Activated naive CD8-positive, alpha-beta T cell treated with anti-CD3 and anti-CD28 coated beads for 36 hours (primary cell): ENCODE measurements at places on chromosomes 2 and 18. TPM values are rescaled to one million over a fixed set of nuclear protein-coding genes. Genes with fewer than 3 reads are reported as not detected.

DNA sequence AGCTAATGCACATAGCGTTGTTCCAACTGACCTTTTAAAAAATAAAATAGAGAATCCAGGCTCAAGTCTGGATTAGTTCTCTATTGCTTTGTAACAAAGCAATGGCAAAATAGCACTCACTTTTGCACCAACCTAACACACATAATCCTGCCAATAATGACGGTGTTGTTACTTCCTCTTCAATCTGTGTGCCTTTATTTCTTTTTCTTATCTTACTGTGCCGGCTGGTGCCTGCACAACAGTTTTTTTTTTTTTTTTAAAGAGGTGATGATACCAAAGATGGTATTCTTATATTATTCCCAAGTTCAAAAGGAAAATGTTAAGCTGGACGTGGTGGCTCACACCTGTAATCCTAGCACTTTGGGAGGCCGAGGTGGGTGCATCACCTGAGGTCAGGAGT, 3.4 kb downstream of the PLB1 start:
- H3K27ac ChIP-seq, result no peak overlapping the region
- no peak for DNase-seq
- no peaks in the 10 kb centered on the region for H3K36me3 ChIP-seq
- H3K27me3 ChIP-seq, result no peaks in the 10 kb centered on the region
- no peak overlapping the region for H3K4me3 ChIP-seq

DNA sequence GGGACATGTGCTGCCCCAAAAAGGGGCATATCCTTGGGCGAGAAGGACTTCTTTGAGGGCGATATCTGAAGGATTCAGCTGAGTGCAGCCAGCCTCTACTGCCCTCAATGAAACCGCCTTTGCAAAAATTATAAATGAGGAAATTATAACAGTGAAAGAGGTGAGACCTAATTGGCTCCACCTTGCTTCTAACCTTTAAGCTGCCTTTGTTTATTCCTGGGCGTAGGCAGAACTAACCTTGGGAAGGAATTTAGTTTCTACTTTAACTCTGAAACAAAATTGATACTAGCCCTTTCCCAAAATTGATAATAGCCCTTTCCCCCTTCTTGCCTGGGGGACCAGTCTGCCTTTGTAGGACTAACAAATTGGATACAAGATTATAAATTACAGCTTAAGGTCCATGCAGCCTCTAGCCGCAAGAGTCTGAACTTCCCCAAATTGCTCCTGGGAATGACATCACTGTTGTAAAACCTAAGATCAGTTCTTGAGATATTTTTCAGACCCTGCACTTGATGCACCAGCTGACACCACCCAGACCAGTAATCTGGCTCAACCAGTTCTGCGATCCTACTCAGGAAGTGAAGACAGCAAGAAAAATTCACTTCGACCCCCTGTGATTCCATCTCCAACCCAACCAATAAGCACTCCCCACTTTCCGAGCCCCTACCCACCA, 36.0 kb upstream of the ASAP2 start:
- no peaks in the 10 kb centered on the region for H3K36me3 ChIP-seq
- peaks cover 18% of the 10 kb centered on the region for H3K27me3 ChIP-seq
- H3K4me3 ChIP-seq, result no peak overlapping the region
- DNase-seq, result no peak

GRCh38 chr2:226796012-226796839, 3.4 kb downstream of the IRS1 start:
- H3K27me3 ChIP-seq, result no peaks in the 10 kb centered on the region
- no peak overlapping the region for H3K4me3 ChIP-seq
- H3K4me1 ChIP-seq, result peaks cover 49% of the 10 kb centered on the region
- H3K27ac ChIP-seq, result no peak overlapping the region

The HJURP gene
- 68.4 TPM for total RNA-seq

DNA sequence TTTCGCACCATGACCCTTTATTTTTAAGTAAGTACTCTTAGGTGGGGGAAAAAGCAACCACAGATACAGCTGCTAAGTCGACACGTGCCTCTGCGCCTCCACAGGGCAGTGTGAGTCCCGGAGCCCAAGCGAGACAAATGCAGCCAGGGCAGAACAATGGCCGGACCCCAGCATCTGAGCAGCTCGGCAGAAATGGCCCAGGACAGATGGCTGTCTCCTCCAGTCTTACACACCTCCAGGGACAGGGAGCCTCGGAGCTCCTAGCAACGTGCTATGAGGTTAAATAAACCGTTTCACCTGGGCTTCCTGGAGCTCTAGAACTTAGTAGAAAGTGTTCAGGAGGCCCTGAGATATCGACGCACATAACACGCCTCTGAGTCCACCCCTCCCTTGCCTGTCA, 47.3 kb upstream of the SALL3 start:
- peaks cover 16% of the 10 kb centered on the region for H3K27me3 ChIP-seq
- no peaks in the 10 kb centered on the region for H3K36me3 ChIP-seq
- no peak overlapping the region for H3K4me3 ChIP-seq
- no peak overlapping the region for H3K27ac ChIP-seq
- H3K4me1 ChIP-seq, result peaks cover 1% of the 10 kb centered on the region
- no peak for DNase-seq

DNA sequence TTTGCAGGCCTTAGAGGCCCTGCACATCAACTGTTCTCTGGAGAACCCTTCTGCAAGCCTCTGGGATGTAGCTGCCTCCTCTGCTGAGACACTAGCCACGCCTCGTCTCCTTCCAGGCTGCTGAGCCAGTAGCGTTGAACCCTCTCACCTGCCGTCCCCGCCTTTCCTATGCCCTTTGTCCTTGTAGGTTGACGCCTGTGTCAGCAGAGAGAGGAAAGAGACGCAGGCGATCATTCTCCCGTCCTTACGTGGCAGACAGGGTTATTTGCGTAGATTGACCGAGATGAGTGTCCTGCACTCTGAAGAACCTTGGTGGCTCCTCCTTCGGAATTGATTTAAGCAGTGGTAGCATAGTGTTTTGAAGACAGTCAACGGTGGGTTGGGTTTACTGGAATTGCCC, 27.8 kb downstream of the ID2 start:
- no peak overlapping the region for H3K27ac ChIP-seq
- no peak for DNase-seq
- H3K27me3 ChIP-seq, result peaks cover 6% of the 10 kb centered on the region
- H3K36me3 ChIP-seq, result no peaks in the 10 kb centered on the region
- no peak overlapping the region for H3K4me3 ChIP-seq

The CABYR gene
- 1.6 TPM for total RNA-seq

The PLCD4 gene
- not detected for total RNA-seq

GRCh38 chr2:240985881-240986786, 12.3 kb upstream of the SNED1 start:
- no peaks in the 10 kb centered on the region for H3K36me3 ChIP-seq
- DNase-seq, result no peak
- no peak overlapping the region for H3K27ac ChIP-seq
- no peaks in the 10 kb centered on the region for H3K27me3 ChIP-seq
- no peaks in the 10 kb centered on the region for H3K4me1 ChIP-seq

- no peaks in the 10 kb centered on the region for H3K4me1 ChIP-seq
- H3K36me3 ChIP-seq, result peaks cover 2% of the 10 kb centered on the region
Observed at GRCh38 chr18:26479681-26480079, 68.7 kb downstream of the KCTD1 start.

- H3K36me3 ChIP-seq, result no peaks in the 10 kb centered on the region
- H3K27me3 ChIP-seq, result no peaks in the 10 kb centered on the region
- H3K27ac ChIP-seq, result no peak overlapping the region
- DNase-seq, result no peak
Observed at GRCh38 chr2:71486881-71487640, 33.7 kb downstream of the DYSF start.

The GPAT2 gene
- total RNA-seq, result 36.3 TPM

DNA sequence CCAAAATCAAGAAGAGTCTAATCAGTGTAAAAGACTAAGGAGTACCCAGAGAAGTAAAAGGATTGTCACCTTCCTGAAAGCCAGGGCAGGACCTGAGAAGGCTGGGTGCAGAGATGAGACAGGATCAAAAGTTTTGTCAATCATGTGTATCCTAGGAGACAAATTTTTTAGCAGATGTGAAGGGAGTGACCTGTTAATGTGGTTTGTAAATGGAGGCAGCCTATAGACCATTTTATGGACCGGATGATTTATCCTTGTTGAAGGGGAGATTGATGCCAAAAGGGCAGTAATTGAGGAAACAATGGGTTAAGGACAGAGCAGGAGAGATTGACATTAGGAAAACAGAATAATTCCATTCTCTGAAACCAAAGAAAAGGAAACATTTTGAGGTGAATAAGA, 813 bp downstream of the NDC80 start:
- H3K4me1 ChIP-seq, result peaks cover 39% of the 10 kb centered on the region
- peak overlapping the region; percentile 99 for H3K4me3 ChIP-seq
- H3K27me3 ChIP-seq, result no peaks in the 10 kb centered on the region

DNA sequence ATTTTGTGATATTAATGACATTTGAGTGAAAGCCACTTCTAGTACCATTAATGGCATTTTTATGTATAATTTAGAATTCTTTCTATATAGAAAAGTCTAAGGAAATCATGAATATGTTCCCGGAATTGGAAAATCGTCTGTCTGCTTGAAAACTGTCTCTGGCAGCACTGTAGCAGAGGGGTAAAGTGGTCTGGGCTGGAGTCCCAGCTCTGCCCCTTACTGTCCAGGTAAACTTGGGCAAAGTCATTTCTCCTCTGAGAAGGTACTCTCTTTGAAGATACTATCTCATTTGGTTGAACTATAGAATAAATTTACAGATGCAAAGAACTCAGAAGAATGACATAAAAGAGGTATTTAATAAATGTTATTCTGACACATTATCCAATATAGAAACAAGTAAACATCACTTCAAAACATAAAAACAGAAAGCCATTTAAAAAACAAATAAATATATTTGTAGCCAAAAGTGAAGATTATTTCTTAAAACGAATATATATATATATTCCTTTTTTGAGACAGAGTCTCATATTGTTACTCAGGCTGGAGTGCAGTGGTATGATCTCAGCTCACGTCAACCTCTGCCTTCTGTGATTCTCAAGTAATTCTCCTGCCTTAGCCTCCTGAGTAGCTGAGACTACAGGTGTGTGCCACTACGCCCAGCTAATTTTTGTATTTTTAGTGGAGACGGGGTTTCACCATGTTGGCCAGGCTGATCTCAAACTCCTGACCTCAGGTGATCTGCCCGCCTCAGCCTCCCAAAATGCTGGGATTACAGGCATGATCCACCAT, 149.8 kb upstream of the ITGA4 start:
- no peak for DNase-seq
- peak overlapping the region; percentile 76 for H3K4me3 ChIP-seq
- peaks cover 64% of the 10 kb centered on the region for H3K4me1 ChIP-seq
- peaks cover 4% of the 10 kb centered on the region for H3K36me3 ChIP-seq

The RTP5 gene
- total RNA-seq, result 0.20 TPM

GRCh38 chr18:72675394-72675793, 131.3 kb upstream of the CBLN2 start:
- peaks cover 20% of the 10 kb centered on the region for H3K27me3 ChIP-seq
- H3K4me3 ChIP-seq, result no peak overlapping the region
- H3K36me3 ChIP-seq, result no peaks in the 10 kb centered on the region
- no peaks in the 10 kb centered on the region for H3K4me1 ChIP-seq

The EVA1A gene
- 0.23 TPM for total RNA-seq

DNA sequence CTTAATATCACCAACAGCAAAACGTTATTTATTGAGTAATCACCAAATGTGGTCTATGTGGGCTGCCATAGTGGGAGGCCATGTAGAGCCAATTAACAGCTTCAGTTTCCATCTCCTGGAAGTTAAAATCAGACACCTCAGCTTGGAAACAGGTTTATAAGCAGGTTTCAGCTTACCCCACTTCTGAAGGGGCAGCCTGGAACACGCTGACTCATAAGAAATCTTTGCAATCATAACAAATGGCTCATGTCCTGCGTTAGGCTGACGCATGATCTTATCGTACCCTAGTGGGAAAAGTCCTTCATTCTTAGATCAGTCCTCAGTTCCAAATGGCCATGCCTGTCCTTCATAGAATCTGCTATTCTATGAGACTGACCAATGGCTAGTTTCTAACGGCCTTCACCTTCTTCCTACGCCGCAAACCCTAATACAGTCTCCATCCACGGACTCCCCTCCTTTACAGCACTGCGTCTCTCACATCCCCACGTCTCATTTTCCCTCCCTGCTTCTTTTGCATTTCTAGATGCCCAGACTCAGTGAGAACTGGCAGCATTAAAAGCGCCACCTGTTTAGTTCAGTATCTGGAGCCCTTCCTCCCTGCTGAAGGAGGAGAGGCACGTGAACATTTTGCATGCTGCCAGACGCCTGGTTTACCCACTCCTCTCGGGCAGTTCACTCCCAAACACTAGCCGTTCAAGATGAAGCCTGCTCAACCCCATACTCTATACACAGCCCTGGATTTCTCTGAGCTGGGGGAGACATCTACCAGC, 24.2 kb upstream of the BZW1 start:
- no peak overlapping the region for H3K27ac ChIP-seq
- H3K4me1 ChIP-seq, result peaks cover 6% of the 10 kb centered on the region
- DNase-seq, result no peak
- no peak overlapping the region for H3K4me3 ChIP-seq

DNA sequence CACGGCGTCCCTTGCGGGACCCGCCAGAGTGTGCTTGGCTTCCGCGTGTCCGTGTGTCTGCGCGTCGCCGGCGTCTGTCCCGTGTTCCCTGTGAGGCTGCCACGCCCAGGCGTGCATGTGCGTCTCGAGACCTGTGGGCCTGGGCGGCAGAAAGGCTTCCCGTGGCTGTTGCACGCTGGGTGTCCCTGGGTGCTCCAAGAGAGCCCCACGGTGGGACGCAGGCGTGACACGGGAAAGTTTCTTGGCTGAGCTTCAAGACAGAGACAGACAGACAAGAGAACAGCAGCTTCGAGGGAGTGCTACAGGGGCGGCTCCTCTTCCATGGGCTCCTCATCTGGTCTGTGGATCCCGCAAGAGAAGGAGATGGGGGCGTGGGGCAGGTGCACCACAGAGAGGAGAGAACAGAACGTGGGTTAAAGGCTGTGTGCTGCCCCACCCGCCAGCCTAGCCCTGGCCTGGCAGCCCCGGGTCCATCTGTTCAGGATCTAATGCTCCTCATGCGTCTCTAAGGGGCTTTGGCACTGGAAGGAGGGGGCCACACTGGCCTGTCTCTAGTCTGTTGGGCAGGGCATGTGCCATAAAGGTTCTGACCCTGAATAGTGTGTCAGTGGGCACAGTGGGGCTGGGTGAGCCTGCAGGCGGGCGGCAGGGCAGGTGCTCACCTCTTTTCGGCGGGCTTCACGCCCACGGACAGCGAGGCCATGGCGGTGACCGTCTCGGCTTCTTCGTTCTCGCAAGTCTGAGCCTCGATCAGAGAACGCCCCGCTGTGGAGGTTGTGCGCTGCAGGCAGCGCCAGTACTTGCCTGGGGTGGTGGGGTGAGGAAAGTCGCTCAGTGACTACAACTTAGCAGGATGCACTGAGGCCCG, 205.1 kb downstream of the TWIST2 start:
- H3K27ac ChIP-seq, result no peak overlapping the region
- no peak for DNase-seq
- H3K27me3 ChIP-seq, result no peaks in the 10 kb centered on the region
- peaks cover 3% of the 10 kb centered on the region for H3K36me3 ChIP-seq
- no peaks in the 10 kb centered on the region for H3K4me1 ChIP-seq
- H3K4me3 ChIP-seq, result no peak overlapping the region
